ENCODE measurements at places on chromosomes 2 and 18.

- DNase-seq, result peak; percentile 6
Observed at GRCh38 chr18:79507546-79508480, 112.1 kb downstream of the NFATC1 start.

GRCh38 chr2:126643431-126643830 lies 12.5 kb upstream of the GYPC start:
- DNase-seq, result no peak

GRCh38 chr18:56458770-56459712 lies 179.4 kb downstream of the TXNL1 start:
- no peak for DNase-seq

DNA sequence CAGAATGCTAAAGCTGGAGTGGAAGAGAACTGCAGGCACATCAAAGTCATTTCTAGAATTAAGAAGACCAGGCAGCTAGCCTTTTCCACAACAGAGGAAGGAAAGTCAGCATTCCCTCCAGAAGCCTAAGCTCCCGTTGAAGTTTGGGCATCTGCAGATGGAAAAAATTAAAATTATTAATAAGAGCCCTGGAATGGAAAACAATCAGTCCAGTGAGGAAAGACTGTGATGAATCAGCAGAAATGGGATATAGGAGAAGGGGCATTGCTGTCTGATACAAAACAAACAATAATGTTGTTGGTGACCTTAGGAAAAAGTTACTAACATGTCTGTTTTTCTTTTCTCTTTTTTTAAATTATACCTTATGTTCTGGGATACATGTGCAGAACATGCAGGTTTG lies 450.7 kb upstream of the SLC14A2 start:
- no peak for DNase-seq

GRCh38 chr2:217660423-217660822 lies 342.4 kb downstream of the TNS1 start:
- no peak for DNase-seq

GRCh38 chr2:229634601-229635370 lies 79.6 kb downstream of the DNER start:
- peak; percentile 89 for DNase-seq

DNA sequence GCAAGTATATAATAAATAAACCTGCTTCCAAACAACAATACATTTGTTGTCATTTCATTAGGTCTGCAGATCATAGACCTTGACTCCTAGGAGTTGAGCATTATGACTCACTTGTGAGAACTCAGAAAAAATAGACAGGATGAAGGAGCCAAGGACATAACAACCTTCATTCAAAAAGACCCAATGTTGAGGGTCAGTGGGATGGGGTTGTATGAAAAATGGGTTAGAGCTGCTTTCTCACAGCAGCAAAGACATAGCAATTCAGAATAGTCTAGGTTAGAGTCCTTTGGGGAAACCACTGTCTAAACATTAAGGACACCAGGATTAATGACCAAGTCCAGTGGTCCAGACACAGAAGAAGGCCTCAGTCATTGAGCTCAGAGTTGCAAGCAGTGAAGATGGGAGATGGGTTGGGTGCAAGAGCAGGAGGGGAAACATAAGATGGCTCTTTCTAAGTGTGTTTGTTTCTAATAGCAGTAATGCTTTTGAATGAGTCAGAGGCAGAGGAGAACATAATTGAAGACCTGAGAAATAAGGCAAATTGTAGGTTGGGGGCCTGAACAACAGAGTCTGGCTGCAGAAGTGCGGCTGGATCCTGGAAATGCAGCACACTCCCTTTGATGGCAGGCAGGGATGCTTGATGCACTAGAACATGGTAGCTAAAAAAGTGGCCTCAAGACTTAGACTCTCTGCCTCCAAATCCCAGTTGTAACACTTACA lies 3.7 kb upstream of the SERPINB10 start:
- DNase-seq, result no peak

DNA sequence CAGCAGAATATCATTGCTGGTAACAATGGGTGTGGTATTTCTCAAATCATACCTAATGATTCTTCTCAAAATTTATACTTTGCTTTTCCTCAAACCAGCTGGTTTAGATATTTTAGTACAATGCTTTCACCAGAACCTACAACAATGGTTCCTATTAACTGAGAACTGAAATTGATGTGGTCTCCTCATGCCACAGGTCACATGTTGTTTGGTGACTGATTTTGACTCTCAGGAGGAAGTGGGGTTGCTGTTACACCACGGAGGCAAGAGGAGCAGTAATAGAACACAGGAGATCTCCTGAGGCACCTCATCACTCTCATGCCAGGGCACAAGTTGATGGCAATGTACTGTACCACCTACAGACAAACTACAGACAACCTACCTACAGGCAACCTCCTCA lies 3.0 kb upstream of the CEP68 start:
- DNase-seq, result no peak

GRCh38 chr2:110843959-110844510 lies 111.7 kb downstream of the ACOXL start:
- DNase-seq, result no peak

- peak; percentile 24 for DNase-seq
Observed at GRCh38 chr18:13378150-13378549, 159.6 kb downstream of the LDLRAD4 start.

DNA sequence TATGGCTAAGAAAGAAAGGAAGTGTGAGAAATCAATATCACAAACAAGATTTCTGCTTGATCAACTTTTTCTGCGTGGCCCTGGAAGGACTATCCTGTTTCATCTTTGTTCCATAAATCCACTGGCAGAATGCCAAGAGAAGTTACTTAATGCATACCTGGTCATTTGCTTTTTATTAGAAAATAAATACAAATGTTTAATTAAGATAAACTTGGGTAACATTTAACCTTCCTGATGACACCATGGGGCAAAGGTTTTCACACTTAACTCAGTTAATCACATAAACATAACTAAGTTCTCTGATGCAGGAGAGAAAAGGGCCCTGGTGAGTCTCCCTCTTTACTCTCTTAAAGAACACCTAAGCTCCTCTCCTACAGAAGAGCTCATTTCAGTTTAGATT lies 203.3 kb downstream of the AFF3 start:
- no peak for DNase-seq

DNA sequence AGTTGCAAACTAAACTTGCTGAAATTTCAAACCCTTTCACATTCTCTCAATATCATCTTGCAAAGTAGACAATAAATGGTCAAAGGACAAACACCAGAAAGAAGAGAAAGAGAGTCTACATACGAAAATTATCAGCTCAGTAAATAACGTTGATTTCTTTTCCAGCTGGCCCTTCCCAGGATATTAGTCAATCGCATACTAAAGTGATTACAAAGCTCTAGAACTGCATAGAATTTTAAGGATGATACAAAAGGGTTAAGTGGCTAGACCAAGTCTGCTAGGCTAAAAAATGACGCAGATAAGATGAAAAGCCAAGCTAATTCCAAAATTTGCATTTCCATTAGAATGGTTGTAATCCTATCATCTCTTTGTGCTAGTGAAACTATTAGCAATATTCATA lies 405.7 kb downstream of the FBXO15 start:
- no peak for DNase-seq

- no peak for DNase-seq
Observed at GRCh38 chr2:173119944-173120343, 44.3 kb downstream of the MAP3K20 start.

GRCh38 chr2:224927646-224928173 lies 114.6 kb downstream of the DOCK10 start:
- DNase-seq, result no peak

GRCh38 chr2:18171191-18172139 lies 293.0 kb downstream of the KCNS3 start:
- no peak for DNase-seq

GRCh38 chr2:46328291-46328690 lies 31.1 kb downstream of the EPAS1 start:
- no peak for DNase-seq

GRCh38 chr2:32210767-32211408 lies 45.2 kb downstream of the SLC30A6 start:
- DNase-seq, result peak; percentile 2

DNA sequence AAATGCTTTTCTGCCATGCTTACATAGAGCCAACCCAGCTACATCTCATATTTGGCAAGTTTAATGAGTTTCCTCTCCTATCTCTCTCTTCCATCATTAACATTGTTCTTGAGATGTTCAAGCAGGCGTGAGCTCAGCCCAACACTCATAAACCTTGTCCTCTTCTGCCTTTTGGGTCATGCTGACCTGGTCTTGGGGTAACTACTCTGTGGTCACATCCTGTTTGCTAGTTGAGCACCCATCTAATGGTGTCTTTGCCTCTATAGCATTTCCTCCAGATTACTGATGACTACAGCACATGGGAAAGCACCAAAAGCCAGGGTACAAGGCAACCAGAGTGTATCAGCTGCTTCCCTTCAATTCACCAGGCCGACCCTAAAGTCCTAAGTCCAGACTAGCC lies 366.9 kb upstream of the HNRNPA3 start:
- no peak for DNase-seq

DNA sequence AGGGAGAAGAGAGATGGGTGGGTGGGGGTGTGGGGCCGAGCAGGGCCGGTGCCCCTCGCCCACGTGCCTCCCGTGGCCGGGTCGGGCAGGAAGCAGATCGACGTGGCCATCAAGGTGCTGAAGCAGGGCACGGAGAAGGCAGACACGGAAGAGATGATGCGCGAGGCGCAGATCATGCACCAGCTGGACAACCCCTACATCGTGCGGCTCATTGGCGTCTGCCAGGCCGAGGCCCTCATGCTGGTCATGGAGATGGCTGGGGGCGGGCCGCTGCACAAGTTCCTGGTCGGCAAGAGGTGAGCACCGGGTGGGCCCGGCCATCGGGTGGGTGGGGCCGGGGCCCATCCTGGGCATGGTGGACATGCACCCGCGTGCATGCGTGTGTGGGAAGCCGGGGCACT lies 21.8 kb downstream of the ZAP70 start:
- no peak for DNase-seq

DNA sequence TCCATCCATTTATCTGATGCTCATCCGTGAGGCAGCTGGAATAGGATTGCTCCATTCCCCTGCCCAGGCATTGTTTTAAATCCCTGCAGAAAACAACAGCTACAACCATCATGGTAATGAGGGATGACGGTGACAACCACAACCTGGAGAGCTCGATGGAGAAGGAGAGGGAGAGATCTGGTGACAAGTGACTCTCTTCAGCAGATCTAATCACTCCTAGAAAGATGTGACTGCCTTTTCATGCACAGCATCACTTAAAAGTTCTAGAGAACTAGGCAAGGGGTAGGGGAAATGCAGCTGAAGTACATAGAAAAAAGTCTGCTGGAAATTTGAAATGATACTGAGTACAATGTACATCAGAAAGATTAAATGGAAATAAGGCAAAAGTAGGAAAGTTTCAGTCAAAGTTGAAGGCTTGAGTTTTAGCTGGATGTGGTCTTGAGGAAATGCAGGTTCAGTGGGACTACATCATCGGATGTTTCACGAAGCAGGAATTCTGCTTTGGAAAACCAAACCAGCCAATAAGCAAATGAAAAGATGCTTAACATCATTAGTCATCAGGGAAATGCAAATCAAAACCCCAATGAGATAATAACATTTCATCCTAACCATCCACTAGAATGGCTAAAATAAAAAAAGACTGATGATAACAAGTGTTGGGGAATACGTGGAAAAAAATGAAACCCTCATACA lies 6.8 kb upstream of the ARHGAP25 start:
- no peak for DNase-seq

DNA sequence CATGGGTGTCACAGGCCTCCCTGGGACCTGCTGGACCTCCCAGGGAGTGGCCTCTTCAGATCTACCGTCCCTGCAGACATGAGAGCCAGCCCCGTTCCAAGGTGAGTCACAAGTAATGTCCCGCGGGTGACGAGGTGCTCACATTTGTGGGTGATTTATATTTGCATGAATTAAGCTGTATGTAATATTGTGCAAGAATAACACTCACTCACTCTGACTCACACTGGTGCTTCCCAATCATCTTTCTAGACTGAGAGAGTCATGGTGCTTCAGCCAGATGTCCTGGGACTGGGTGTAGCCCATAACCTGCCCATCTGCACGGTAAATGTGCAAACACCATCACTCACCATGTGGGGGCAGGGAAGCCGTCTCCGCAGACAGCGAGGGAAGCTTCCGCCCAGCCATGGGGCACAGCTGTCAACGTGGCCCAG lies 347.5 kb upstream of the SALL3 start:
- DNase-seq, result no peak

- no peak for DNase-seq
Observed at GRCh38 chr2:229490167-229490566, 219.1 kb upstream of the PID1 start.

- no peak for DNase-seq
Observed at GRCh38 chr2:216890138-216890537, 30.3 kb upstream of the TNP1 start.

DNA sequence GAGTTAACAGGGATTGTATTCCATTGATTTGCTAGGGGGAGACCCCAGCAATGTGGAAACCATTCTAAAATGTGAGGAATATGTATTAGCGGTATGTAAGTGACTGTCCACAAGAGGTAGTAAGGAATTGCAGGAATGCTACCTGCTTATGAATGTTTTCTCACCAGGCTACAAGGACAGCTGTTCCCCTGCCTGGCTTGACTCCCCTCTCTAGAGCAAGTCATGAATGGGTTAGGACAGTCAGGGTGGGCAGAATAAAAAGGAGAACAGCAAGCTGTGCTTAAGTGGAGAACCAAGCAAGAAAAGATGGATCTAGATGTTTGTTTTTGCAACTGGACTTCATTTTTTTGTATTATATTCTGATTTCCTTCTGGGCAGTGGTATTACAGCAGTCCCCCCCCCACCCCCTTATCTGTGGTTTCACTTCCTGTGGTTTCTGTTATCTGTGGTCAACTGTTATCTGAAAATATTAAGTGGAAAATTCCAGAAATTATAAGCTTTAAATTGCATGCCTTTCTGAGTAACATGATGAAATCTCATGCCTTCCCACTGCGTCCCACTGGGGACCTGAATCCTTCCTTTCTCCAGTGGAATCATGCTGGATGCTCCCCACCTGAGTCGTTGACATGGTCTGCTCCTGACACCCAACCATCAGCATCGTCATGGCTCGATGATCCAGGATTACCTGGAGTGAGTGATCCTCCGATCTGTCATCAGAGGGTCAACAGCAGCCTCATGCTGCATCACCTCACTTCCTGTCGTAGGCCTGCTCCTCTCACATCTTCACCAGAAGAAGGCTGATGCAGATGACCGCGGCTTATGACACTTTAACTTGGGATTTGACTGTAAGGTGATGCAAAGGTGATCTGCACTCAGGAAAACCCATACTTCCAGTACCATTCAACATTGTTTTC lies 52.2 kb downstream of the VAPA start:
- DNase-seq, result no peak

GRCh38 chr2:72745679-72746368 lies 80.0 kb downstream of the EXOC6B start:
- peak; percentile 80 for DNase-seq

- DNase-seq, result no peak
Observed at GRCh38 chr2:99974275-99974674, 168.1 kb downstream of the AFF3 start.

Measured in G401 (cell line).